ENCODE measurements at places on chromosomes 11 and 22.

DNA sequence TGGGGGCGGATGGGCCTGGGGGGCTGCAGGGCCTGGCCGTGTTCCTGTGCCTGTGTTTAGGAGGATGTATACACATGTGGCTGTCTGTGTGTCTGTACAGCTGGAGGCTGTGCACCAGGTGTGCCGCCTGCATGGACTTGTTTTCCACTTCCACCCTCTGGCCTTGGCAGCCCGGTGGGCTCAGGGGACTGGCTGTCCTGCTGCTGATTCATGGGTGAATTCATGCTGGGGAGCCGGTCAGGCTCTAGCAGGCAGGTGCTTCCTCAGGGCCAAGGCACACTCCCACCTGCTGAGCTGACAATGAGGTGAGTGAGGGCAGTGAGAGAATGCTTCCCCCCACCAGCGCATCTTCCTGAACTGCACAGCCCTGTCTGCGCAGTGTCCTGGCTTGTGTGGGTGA is 88.4 kb downstream of the CCDC81 start:
- DNase-seq, result no peak

GRCh38 chr11:106957030-106957482 is 61.2 kb downstream of the GUCY1A2 start:
- DNase-seq, result no peak

DNA sequence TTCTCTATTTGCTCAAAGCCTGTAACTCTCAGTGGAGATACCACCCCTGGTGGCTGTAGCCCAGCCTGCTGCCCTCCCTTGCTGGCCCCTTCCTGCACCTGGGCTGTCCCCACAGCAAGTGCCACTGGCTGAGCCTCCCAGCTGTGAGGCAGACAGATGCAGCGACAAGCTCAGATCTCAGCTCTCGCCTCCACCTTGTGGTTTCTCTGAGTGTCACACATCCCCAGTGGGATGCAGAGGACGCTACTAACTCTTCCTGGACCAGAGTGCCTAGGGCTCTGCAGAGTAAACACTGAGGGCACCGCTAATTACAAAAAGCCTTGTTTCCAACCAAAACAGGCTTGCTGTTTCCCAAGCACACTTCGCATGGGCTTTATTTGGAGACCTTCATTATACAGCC is 8.9 kb downstream of the YPEL1 start:
- DNase-seq, result no peak

GRCh38 chr22:37636186-37636948 is 3.1 kb upstream of the SH3BP1 start:
- no peak for DNase-seq

GRCh38 chr11:95593111-95593510 is 196.5 kb downstream of the FAM76B start:
- DNase-seq, result no peak

DNA sequence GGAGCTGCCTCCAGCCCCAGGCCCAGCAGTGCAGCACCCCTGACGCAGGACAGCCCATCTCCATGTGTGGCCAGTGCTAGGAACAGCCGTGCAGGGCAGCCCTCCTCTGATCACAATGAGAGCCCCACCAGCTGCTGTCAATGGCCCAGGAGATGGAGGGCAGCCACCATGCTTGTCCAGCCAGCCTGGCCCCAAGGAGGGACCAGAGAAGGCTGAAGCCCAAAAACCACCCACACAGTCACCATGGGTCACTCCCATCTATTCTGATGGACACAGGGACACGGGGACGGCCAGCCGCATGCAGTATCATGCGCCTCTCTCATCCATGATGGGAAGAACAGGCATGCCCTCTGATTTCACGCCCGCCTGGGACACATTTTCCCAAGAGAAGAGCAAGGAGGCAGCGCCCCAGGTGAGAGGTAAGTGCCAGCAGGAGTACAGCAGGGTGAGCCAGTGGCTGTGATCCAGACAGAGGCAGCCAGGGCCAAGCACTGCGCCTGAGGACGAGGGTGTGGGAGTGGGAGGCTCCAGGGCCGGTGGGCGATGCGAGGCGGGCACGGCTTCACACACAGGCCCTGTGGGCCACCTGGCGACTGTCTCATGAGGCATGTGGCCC is 33.6 kb upstream of the GNB1L start:
- DNase-seq, result no peak

DNA sequence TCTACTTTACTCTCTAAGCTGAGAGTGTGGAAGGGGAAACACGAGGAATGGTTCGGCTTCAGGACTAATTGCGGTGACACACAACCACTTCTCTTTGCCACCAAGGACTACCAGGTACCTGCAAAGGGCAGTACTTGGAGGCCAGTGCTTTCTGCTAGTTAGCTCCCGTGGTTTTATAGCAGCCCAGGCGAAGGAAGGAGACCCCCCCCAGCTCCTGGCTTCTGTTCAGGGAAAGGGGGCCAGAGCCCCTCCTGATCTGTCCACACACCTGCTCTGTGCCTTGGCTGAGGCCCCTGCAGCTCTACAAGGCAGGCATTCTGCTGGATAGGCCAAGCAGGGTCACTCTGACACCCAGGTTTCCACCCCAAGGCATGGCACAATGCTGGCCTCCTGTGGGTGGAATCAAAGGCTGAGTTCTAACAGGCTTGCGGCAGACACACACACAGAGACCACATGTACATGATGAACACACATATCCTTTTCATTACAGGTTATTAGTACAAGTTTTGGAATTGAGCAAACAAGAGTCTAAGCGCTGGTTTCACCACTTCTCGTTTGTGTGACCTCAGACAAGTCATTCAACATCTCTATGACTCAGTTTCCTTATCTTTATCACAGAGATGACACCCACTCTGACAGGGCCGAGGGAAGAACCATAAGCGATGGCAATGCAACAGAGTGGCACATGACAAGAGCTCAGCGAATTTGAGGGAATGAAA is 7.5 kb downstream of the SERPIND1 start:
- no peak for DNase-seq

GRCh38 chr11:59272771-59273372 is 60.1 kb upstream of the MPEG1 start:
- no peak for DNase-seq

GRCh38 chr22:45036154-45036553 is 26.3 kb upstream of the PHF21B start:
- no peak for DNase-seq

DNA sequence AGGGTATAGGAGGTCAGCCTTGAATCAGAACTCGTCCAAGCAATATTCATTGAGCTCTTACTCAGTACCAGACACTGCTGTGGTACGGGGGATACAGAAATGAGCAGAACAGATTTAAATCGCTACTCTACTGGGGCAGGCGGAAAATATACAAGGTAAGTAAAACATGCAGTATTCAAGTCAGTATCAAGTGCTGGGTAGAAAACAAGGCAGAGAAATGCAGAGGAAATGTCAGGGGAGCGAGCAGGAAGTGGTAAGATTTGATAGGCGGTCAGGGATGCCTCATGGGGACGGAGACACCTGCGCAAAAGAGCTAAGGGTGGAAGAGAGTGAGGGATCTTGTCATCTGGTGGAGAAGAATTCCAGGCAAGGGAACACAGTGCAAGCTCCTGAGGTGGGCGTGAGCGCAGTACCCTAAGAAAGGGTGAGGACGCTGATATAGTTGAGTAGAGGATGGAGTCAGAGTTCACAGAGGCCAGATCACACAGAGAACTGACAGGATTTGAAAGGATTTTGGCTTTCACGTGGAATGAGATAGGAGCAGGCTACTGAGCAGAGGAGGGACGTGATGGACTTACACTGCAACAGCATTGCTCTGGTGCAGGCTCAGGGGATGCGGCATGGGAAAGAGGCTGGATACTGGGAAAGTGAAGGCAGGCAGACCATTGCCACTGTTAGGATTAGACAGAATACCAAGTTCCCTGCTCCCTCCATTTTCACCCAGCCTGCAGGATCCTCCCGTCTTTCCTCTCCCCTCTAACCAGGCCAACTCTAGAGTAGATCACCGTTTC is 35.8 kb downstream of the SC5D start:
- no peak for DNase-seq

DNA sequence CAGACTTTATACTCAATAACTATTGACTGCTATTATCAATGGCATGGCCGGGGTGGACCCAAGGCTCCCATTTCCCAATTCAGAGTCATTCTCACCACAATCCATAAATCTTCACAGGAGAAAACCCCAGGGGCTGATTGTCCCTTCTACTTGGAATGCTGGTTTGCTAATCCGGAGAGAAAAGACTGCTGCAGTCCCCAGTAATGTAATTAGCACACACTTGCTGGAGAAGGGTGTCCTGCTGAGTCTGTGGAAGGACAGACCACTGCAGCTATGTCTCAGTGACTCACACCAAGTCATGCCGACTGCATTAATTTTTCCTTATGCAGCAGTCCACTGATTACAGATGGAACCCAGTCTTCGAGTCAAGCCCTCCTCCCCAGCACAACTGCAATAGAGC is 5.9 kb upstream of the ETS1 start:
- DNase-seq, result no peak

DNA sequence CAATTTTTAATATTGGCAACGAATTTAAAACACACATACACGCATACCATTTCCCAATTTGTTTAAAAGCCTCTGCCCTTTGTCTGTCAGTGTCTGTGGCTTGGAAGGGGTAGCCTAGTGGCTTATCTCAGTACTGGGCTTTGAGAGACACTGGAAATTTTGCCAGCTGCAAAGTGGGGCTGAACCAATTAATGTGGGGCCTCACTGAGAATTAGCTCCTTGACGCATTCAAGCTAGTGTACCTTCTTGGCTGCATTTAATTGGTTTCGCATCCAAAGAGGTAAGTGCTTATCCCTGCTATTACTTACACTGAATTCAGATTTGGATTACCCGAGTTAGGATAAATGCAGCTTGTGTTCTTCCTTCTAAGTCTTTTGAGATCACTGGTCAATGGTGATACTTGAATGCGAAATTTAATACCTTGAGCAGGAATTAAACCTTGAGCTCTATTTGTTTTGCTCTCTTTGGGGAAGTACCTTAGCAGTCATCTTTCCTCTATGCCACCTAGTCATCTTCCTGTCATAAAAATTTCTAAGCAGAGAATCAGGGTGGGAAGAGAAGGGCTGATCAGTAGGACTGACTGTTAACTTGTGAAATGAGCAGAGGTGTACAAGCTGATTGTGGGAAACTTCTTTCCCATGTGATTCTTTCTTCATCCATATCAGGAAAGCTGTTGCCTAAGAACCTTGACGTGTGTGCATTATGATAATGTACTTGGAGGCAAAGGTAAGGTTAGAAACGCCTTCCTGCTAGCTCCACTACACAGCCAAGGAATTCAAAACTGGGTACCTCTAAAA is 187.7 kb upstream of the E2F8 start:
- peak; percentile 86 for DNase-seq

DNA sequence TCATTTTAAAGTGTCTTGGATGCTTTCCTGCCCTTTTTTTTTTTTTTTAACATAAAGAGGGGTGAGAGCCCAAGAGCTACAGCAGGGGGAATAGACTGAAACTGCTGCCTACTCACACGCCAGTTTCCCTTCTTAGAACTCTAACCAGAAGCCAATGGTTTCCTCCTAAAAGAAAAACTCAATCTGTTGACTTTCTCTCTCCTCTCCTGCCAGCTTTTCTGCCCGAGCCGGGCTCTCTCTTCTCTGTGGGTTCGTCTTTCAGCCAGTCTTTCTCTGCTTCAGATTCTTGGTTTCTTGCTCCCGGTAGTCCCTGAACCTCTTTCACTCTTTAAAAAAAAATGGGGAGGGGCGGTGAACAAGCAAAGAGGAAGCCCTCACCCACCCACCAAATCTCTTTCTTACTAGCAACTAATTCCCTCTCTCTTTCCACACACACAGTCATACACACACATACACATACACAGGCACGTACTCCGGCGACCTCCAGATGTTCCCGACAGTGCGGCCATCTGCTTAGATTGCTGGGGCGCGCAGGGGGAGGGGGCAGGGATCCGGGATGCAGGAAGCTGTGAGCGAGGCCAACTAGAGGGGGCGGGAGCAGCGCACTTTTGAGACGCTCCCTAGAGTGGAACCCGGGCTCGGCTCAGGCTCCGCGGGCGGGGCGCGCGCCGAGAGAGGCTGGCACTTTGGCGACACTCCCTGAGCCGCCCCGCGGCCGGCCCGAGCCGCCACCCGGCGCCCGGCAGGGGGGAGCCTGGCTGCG is 444 bp upstream of the TSKU start:
- peak; percentile 94 for DNase-seq

- DNase-seq, result peak; percentile 53
Measured at GRCh38 chr22:39520226-39521105, at the start of gene ATF4. TSS of gene ATF4 (plus strand) at chr22:39520562. CDS start at chr22:39521446, 884 bp downstream.

GRCh38 chr11:35142481-35143075 is 3.6 kb downstream of the CD44 start:
- DNase-seq, result no peak

GRCh38 chr22:28154861-28155260 is 235.8 kb upstream of the PITPNB start:
- DNase-seq, result no peak

GRCh38 chr11:7428196-7428595 is 57.1 kb upstream of the OLFML1 start:
- no peak for DNase-seq

DNA sequence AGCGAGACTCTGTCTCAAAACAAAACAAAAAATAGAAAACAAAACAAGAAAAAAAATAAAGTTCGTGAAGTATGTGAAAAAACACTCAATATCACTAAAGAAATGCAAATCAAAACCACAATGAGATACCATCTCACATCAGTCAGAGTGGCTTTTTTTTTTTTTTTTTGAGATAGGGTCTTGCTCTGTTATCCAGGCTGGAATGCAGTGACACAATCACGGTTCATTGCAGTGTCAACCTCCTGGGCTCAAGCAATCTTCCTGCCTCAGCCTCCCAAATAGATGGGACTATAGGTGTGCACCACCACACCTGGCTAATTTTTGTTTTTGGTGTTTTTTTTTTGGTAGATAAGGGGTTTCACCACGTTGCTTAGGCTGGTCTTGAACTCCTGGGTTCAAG is 37.5 kb downstream of the ATG16L2 start:
- no peak for DNase-seq

DNA sequence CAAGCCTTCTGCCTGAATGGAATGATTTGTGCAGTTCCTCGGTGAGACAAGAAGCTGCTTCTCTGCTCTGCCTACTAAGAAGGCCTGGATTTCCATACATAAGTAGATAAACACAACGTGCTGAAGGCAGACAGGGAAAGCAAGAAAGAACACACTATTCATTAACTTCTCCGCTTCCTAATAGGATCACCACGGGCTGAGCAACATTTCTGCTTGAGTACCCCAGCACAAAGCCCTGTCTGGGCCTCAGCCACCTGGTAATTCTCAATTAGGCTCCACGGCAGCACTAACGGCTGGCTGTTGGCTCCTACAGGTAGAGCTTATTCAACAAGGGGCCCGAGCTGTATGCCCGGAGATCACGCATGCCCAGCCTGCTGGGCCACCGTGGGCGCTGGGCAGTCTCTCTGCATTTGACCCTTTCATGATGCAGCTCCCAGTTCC is 1156.6 kb downstream of the TBC1D22A start:
- DNase-seq, result no peak

DNA sequence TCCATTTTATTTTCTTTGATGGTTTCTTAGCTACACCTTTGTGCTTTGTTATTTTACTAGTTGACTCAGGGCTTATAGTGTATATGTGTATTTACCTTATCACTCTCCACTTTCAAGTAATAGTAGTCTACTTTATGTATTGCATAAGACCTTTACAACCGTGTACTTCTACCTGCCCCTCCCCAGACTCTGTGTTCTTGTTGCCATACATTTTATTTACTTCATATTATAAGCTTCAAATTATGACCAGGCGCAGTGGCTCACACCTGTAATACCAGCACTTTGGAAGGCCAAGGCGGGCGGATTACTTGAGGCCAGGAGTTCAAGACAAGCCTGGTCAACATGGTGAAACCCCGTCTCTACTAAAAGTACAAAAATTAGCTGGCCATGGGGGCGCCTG is 28.2 kb upstream of the CTSD start:
- DNase-seq, result peak; percentile 32

Measured in large intestine (tissue), 12 donors.